Pancreas (tissue), 10 donors: ENCODE measurements at places on chromosomes 4 and X. TPM values are rescaled to one million over a fixed set of nuclear protein-coding genes. Genes with fewer than 3 reads are reported as not detected.

SMARCA1 gene
- 8.8 TPM for total RNA-seq

USP17L21 gene
- total RNA-seq, result not detected

PRR32 gene
- not detected for total RNA-seq

CFAP47 gene
- not detected for total RNA-seq

KIAA1210 gene
- not detected for total RNA-seq

FAM133A gene
- total RNA-seq, result not detected

PCDH11X gene
- total RNA-seq, result not detected

TCEAL6 gene
- total RNA-seq, result not detected
